CD4-positive, alpha-beta T cell treated with Interleukin-1 beta for 1 hour (primary cell): ENCODE measurements at places on chromosomes 12 and 14.

DNA sequence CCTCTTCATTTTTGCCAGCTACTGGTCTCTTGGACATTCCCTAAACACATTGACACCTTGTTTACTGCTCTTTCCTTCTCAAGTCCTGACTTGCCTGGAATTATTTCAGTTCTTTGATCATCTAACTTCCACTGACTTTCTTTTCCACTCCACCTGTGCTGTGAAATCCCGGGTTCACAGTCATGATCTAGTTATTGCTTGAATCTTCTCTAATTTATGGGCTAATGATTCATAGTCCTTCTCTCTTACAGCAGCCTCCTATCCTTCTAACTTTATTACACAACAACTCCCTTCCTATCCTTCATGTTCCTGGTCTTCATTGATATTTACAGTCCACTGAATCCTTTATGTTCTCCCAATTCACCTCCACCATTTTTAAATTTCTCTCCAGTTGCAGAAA, 260.1 kb downstream of the C12orf75 start:
- DNase-seq, result no peak

GRCh38 chr14:91290986-91291385, 46.5 kb upstream of the GPR68 start:
- no peak for DNase-seq

DNA sequence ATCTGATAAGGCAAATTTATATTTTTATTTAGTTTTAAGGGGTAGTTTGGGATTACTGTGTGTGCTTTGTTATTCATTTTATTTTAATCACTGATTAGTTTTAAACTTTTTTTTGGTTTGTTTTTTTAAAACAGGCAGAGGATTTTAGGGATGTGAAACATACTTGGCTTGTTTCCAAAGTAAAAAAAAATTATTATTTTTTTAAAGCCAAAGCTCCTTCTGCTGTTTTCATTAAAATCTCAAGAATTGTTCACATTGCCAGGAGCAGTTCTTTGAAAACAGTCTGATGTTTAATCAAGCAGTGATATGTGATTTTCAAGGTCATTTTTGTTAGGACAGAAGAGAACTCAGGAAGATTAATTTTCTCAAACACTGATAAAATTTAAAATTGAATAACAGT, 11.2 kb downstream of the TTC8 start:
- no peak for DNase-seq

DNA sequence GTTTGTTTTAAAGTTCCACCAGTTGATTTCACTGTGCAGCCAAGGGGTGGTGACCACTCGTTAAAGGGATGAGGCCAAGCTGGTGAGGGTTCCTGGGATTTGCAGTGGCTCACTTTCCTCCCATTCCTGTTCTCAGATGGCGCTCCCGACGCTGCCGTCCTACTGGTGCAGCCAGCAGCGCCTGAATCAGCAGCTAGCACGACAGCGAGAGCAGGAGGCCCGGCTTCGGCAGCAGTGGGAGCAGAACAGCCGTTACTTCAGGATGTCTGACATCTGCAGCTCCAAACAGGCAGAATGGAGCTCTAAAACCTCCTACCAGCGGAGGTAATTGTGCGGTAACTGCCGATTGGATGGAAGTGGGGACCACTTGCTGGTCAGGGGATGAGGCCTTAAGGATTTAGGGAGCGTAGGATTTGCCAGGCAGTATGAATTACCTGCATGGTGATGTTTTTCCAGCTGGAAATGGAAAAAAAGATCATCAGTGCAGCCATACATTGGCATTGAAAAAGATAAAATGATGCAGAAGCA, 2.9 kb downstream of the TCHP start:
- DNase-seq, result no peak

DNA sequence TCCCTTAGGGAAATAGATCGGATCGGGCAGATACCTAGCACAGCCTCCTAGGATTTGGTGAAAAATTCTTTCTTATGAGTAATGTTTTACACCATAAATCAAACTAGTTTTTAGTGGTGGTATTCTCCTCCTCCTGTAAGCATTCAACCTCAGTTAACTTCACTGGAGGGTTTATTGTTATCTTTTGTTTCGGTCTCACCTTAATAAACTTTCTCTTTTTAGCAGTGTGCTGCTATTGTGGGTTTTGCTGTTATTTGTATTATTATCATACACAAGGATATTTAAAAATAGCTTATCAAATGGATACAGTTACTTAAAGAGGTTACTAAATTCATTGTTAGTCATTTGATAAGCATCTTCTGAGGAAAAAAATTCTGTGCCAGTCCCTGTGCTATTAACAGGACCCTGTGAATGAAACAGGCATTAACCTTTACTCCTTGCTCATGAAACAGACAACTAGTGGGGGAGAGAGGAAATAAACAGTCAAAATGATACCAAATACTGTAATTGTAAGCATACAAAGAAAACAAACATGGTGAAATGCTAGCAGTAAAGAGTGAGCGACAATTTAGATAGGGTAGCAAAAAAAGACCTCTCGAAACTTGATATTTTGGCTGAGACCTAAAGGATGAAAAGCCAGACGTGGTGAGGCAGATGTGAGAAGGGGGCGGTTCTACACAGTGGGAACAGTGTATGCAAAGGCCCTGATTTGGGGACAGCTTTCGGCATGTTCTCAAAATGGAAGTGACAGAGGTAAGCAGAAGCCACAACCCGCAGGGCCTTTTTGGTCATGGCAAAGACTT, 178.7 kb upstream of the SOX5 start:
- no peak for DNase-seq

- DNase-seq, result no peak
Measured at GRCh38 chr14:92573761-92574498, 60.3 kb downstream of the RIN3 start.

DNA sequence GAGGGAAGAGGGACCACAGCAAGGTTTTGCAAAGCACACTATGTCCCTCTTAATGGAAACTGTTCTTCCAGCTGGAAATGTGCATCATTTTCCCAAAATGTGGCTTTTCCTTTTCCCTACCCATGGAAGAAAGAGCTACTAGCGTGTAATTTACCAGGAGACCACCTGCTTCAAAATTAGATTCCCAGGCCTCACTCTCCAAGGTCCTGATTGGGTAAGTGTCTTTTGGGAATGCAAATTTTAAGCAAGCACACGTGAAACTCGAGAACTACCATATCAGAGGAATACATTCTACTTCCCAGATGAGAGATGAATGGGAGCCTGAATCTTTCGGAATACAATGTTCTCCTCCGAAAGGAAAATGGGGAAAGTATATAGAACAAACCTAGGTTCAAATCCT, 201.6 kb upstream of the NOS1 start:
- no peak for DNase-seq

- DNase-seq, result no peak
Measured at GRCh38 chr12:45615268-45615667, 114.2 kb upstream of the ARID2 start.
